ENCODE measurements at places on chromosomes 1 and 21.

- DNase-seq = no peak
These were observed 30.7 kb upstream of the IFNAR2 start for GRCh38 chr21:33199100-33199464.

- DNase-seq = no peak
These were observed 4.7 kb downstream of the HMGN2 start for GRCh38 chr1:26476958-26477357.

DNA sequence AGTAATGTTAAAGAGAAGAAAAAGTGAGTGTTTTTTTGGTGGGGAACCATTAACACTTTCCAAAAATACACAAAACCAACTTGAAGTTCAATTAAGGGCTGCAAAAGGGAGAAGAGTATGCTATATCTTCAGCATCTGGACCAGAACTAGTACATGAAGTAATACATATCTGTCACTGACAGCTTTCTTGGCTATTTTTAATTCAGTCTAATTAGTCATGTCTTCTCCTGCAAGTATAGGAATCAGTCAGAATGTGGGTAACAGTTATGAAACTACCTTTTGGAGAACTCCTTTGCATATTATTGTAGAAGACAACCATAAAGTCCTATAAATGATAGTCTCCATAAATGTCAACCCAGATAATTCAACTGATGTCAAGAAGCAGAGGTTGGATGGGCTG, 901.2 kb downstream of the TTLL7 start:
- no peak for DNase-seq

GRCh38 chr1:183780757-183781156, 24.2 kb upstream of the RGL1 start:
- no peak for DNase-seq

- no peak for DNase-seq
These were observed 36.7 kb downstream of the NPHP4 start for GRCh38 chr1:5955479-5955977.

GRCh38 chr1:100883963-100884362, 10.7 kb downstream of the EXTL2 start:
- no peak for DNase-seq

Data from posterior vena cava (tissue), 2 donors.